ENCODE measurements at places on chromosomes 3 and 15.

DNA sequence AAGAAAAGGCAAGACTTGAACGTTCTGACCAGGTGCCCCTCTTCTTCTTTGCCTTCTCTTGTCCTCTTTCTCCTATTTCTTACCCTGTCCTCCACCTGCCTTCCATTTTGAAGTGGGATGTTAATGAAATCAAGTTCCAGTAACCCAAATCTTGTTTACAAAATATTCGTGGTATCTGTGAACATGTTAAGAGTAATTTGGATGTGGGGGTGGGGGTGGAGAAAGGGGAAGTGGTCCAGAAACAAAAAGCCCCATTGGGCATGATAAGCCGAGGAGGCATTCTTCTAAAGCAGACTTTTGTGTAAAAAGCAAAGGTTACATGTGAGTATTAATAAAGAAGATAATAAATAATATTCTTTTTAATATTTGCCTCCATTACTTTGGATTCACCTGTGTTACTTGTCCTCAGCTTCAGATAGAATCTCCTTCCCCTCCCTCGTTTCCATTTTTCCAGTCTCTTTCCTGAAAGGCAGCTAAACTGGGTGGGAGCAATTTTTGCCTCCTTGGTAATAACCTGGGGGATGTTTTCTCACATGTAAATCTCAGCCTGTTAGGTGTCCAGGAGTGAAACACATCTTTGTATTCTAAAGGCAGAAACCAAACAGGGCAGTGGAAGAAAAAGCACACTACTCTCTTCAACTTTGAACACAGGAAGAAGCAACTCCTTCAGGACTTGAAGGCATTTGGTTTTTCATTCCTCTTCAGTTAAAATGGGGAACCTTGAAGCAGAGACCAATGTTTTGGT is 3.2 kb downstream of the CHST2 start:
- no peak for DNase-seq

DNA sequence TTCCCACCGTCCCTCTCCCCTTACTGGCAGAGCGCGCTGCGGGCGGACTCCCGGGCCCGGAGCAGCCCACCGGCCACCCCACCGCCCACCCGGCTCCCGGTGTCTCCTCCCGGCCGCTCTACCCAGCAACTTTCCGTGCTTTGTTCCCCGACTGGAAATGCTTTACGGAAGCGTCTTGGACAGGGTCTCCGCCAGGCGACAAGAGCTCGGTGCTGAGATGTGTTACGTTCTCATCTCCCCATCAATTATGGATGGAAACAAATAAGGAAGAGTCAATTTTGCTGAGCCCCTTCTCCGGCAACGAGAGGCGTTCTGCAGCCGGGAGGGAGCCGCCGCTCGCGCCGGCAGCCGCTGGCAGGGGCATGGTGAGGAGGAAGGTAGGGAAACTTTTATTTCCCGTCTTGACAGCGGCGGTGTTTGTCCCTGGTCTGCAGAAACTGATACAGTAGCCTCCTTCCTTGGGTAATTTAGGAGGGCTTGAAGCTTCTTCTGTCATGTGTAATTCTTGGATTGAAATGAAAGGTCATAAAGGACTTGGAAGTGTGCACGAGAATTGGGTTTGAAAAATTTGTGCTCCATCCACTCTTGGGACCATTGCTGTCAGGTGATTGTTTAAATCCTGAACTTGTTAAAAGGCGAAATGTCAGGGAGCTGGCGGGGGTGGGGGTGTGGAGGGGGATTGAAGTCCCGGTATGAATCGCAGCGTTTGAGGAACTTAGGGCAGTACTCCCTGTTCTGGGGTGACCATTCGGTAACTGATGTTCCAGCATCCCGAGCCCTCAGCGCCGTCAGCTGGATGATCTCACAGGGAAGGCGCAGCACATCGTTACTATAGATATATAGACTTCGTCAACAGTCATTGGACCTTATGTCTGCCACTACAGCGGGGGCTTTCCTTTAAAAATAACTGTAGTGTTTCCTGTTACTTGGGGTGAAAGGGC is 1.5 kb downstream of the SEMA6D start:
- DNase-seq, result no peak

GRCh38 chr3:126965526-126966080 is 17.3 kb upstream of the PLXNA1 start:
- no peak for DNase-seq

- no peak for DNase-seq
Measured at GRCh38 chr3:146259880-146260589, 9.1 kb upstream of the PLSCR4 start.

DNA sequence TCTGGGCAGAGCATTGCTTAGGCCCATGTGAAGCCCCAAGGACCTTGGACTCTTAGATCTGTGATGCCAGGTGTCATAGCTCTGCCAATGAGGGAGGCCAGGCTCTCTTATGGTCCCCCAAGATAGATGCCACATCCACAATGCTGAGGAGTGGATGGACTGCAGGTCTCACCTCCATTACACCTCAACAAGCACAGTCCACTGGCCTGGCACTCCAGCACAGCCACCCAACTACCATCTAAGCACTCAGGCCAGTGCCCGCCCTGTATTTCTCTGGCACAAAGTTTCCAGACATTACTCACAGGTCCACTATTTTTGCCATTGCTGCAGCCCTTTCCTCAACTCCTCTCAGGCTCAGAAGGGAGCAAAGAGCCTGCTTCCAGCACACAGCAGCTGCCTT is 613.5 kb upstream of the EPHA6 start:
- DNase-seq, result no peak

All from SIG-M5 (cell line).